ENCODE measurements at places on chromosomes 3 and 15.

GRCh38 chr3:112653881-112654300 lies 12.9 kb upstream of the CCDC80 start:
- peak; percentile 31 for DNase-seq

DNA sequence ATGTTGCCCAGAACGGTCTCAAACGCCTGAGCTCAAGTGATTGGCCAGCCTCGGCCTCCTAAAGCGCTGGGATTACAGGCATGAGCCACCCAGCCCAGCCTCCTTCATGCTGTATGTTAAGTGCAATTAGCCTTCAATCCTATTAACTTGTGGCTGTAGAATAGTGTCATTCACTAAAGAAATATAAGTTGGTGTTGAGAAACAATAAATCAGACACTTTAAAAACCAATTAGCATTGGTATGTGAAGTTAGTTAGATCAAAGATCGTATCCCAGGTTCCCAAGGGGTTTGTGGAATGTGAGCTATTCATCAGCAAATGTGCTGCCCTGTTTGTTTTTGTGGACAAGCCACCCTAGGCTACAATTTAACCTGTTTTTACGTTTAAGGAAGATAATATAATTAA lies 11.0 kb upstream of the PIK3CB start:
- no peak for DNase-seq

GRCh38 chr3:110389005-110389404 lies 682.6 kb upstream of the NECTIN3 start:
- DNase-seq: no peak

GRCh38 chr3:30473374-30474051 lies 132.9 kb upstream of the TGFBR2 start:
- no peak for DNase-seq

DNA sequence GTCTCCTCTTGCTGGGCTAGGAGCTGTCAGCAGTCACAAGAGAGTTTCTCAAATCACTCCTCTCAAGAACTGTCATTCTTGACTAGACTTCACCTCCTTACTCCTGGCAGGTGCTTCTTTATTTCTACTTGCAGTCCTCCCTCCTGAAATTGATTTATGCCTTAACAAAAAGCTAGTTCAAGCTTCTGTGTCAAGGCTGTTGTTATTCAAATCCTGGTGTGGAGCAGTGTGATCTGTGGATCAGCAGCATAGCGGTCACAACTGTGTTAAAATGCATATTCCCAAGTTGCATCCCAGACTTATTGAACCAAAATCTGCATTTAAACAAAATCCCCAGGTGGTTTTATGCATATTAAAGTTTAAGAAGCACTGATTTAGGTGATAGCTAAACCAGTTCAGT lies 120.7 kb upstream of the MRPL3 start:
- no peak for DNase-seq

- DNase-seq: no peak
Observed at GRCh38 chr3:77536038-77536775, 496.3 kb downstream of the ROBO2 start.

GRCh38 chr15:92384381-92384780 lies 9.3 kb upstream of the ST8SIA2 start:
- no peak for DNase-seq

DNA sequence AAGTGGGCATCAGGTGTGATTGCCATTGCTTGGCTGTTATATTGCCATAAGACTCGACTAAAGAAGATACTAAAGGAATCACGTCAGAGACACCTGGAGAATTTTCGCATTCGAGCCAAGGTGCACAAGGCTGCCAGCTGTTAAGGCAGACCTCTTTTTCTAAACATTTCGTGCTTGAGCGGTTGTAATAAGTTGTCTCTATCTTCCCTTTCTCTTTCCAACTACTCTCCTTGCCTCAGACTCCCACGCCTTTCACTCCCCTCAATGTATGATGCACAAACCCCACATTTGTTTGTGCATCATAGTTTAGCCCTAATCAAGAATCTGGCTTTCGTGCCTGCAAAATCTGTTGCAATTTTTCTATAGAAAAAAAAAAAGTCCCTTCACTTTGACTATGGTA lies 118.0 kb downstream of the IQCH start:
- no peak for DNase-seq

- no peak for DNase-seq
Observed at GRCh38 chr3:56193519-56193918, 274.7 kb downstream of the ERC2 start.

Measured in HTR-8/SVneo (cell line).